ENCODE measurements at places on chromosomes 16 and 17.

- DNase-seq: no peak
Observed at GRCh38 chr16:70523743-70524398, at the start of gene SF3B3. Gene SF3B3 (plus strand): TSS chr16:70523816. CDS start chr16:70526657, 2,841 bp downstream.

GRCh38 chr16:57427307-57427706, 19.9 kb downstream of the CIAPIN1 start:
- no peak for DNase-seq

DNA sequence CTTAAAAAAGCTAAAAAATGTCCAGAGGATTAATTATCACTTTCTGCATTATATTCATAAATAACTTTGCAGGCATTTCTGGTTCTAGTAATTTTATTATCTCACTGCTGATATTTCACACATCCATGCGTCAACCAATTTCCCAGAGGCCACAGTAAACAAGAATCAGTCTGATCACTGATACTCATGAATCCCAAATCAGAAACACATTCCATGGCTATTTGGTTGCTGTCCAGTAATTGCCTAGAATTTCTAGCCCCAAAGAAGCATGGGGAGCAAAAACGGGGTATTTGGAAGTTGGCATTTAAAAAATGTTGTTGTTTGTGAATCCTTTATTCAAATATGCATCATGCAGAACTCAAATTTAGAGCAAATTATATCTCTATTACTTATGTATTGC, 244.8 kb downstream of the CDH8 start:
- DNase-seq: no peak

DNA sequence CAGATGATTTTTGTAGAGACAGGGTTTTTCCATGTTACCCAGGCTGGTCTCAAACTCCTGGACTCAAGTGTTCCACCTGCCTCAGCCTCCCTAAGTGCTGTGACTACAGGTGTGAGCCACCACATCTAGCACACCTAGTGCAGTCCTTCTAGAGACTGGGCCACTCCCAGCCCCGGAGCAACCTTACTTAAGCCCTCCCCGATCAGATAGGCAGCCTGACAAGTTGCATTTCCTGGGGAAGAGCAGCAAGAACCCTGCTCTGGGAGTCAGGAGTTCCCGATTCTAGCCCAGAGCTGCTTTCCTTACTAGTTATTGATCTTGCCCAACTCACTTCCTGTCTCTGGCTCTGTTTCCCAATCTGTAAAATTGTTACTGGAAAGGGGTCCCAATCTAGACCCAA, 7.0 kb upstream of the NAGLU start:
- DNase-seq: no peak

GRCh38 chr16:64211331-64211730, 910.5 kb downstream of the CDH11 start:
- DNase-seq: no peak

GRCh38 chr17:63455417-63455816, 9.3 kb upstream of the CYB561 start:
- DNase-seq: no peak

DNA sequence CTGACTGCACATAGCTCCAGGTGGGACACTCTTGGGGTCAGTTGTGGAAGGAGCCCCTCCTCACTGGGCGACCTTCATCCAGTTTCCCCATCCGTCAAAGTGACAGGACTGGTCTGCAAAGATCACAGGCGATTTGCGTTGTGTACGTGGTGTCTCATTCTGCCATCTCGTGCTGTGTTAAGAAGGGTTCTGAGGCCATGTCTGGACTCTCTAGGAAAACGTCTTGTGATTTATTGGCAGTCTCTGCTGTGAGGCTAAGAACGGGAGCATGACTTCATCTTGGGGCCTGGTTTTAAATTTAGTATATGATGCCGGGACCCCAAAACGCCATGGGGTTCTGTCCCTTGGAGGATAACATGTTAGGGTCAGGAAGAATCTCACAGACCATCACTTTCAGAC, 65.2 kb upstream of the CIBAR2 start:
- DNase-seq: no peak

DNA sequence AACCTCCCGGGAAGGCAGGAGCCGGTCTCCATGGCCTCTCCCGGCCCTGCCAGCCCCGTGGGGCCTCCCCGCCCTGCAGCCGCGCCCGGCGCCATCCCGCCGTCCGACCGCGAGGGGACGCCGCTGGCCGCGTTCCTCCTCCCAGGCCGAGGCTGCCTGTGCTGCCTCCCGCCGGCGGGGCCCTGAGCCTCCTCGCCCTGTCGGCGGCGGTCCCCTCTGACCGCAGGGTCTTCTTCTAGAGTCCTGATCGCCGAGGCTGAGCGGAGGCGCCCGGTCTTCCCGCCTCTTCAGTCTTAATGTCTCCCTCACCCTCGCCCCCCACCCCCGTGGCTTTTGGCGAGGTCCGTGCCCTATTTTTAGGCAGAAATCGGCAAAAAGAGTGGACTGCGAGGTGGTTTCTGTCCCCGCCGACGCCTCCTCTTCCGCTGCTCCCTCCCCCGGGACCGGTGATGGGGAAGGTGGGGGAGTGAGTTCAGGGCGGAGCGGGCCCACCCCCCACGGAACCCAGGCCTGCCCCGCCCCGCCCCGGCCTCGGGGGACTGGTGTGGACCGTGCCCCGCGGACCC, 794 bp upstream of the CPNE7 start:
- DNase-seq: no peak

DNA sequence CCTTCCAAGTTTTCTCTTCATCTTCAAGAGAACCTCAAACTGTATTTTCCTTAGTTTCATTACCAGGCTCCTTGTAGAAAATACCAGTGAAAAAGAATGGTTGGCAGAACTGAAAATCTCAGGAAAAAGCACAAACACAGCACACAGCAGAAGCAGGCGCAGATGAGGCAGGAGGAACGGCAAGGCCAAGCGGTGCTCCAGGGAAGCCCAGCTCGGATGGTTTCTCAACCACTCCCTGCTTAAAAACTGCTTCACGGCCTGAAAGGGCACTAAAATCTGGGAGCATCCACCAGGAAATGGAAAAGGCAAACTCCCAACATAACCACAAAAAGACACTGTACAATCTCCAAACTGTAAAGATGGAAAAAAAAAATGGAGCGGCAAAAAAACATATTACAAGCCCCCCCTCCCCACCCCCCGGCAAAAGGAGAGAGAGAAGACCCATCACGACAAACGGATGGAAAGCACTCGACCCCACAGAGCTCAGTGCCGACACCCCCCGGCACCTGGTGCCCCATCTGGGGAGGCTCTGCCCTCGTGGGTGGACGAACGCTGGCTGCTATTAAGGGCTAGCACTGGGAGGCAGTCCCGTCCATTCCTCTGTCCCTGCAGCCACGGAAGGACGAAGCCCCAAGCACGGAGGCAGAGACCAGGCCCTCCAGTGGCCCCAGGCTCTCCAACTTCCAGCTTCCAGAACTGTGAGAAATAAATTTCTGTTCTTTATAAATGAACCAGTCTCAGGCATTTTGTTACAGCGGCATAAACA, 127.5 kb downstream of the ZNF778 start:
- no peak for DNase-seq

- DNase-seq: no peak
Observed at GRCh38 chr17:62986549-62986948, 20.5 kb downstream of the TANC2 start.

Data from non-pigmented ciliary epithelial cell (primary cell).